ENCODE measurements at places on chromosomes 5 and 9. TPM values are rescaled to one million over a fixed set of nuclear protein-coding genes. Genes with fewer than 3 reads are reported as not detected.

The FAXDC2 gene
- 14.8 TPM for total RNA-seq

The FOXD4L5 gene
- total RNA-seq, result 0.29 TPM

The CERCAM gene
- total RNA-seq, result 19.6 TPM

The PTGES2 gene
- 60.4 TPM for total RNA-seq

The NR2F1 gene
- total RNA-seq, result 35.4 TPM

The ZNF454 gene
- total RNA-seq, result 0.36 TPM

The MSX2 gene
- total RNA-seq, result 11.7 TPM

The SLCO4C1 gene
- total RNA-seq, result 4.0 TPM

The C5 gene
- 47.1 TPM for total RNA-seq

The RNF208 gene
- 24.0 TPM for total RNA-seq

The SLC24A2 gene
- 0.02 TPM for total RNA-seq

The TSSK1B gene
- 0.29 TPM for total RNA-seq

- peaks cover 3% of the 10 kb centered on the region for H3K4me1 ChIP-seq
- peaks cover 31% of the 10 kb centered on the region for H3K27me3 ChIP-seq
- peak overlapping the region; percentile 52 for H3K4me3 ChIP-seq
- H3K36me3 ChIP-seq, result no peaks in the 10 kb centered on the region
- no peak overlapping the region for H3K27ac ChIP-seq
- no peak for DNase-seq
Observed at GRCh38 chr9:131275332-131276093, 797 bp downstream of the FAM78A start.

GRCh38 chr5:138972836-138973235 lies 97.7 kb upstream of the LRRTM2 start:
- H3K27ac ChIP-seq, result no peak overlapping the region
- H3K27me3 ChIP-seq, result peaks cover 2% of the 10 kb centered on the region
- DNase-seq, result no peak
- H3K36me3 ChIP-seq, result peaks cover 2% of the 10 kb centered on the region
- H3K4me1 ChIP-seq, result peaks cover 8% of the 10 kb centered on the region
- no peak overlapping the region for H3K4me3 ChIP-seq

DNA sequence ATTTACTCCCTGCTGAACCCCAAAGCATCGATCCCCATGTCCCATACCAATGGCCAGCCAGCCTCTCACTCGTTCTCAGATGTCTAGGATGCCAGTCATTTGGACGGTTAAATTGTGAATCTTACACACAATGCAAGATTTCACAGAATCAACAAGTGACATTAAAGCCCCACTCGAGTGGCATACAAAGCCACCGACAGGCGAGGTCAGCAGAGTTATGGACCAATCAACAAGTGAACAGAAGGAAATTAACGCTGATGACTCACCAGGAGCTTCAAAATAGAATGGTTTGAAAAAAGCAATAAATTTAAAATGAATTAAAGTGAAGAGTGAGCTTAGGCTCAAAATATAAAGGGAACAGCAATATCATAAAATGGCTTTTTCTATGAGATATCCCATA lies 8.2 kb upstream of the RUFY1 start:
- DNase-seq, result no peak
- no peaks in the 10 kb centered on the region for H3K4me1 ChIP-seq
- H3K27ac ChIP-seq, result no peak overlapping the region
- peaks cover 3% of the 10 kb centered on the region for H3K27me3 ChIP-seq

- no peaks in the 10 kb centered on the region for H3K27me3 ChIP-seq
- H3K27ac ChIP-seq, result no peak overlapping the region
- no peaks in the 10 kb centered on the region for H3K36me3 ChIP-seq
- no peak overlapping the region for H3K4me3 ChIP-seq
- DNase-seq, result no peak
Observed at GRCh38 chr5:179478624-179479023, 71.7 kb upstream of the RUFY1 start.

DNA sequence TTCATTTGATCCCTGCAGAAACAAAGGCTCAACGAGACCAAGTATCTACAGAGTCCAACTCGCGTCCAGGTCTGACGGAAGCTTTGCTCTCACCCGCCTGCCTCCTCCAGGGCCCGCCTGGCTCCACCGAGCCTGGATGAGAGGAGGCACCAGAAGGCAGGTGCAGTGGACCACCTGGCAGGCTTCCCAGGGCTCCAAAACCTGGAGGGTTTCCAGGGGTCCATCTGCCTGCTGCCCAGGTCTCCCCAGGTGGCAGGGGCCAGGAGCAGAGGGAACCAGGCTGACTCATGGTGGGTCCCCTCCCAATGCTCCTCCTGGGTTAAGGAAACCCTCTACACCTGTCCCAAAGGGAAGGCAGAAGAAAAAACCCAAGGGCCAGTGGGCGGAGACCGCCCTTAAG lies 59.5 kb downstream of the VAV2 start:
- H3K4me3 ChIP-seq, result no peak overlapping the region
- H3K4me1 ChIP-seq, result peaks cover 33% of the 10 kb centered on the region

GRCh38 chr5:176803943-176804498 lies 6.3 kb upstream of the UNC5A start:
- H3K4me3 ChIP-seq, result no peak overlapping the region
- H3K36me3 ChIP-seq, result no peaks in the 10 kb centered on the region
- DNase-seq, result peak; percentile 69
- no peak overlapping the region for H3K27ac ChIP-seq

GRCh38 chr9:88024896-88025295 lies 50.6 kb upstream of the CDK20 start:
- no peak overlapping the region for H3K4me3 ChIP-seq
- no peak for DNase-seq
- H3K27me3 ChIP-seq, result no peaks in the 10 kb centered on the region
- no peaks in the 10 kb centered on the region for H3K36me3 ChIP-seq

GRCh38 chr5:168092209-168093185 lies 198.9 kb upstream of the WWC1 start:
- H3K27ac ChIP-seq, result peak overlapping the region; percentile 43
- H3K4me3 ChIP-seq, result no peak overlapping the region
- peaks cover 8% of the 10 kb centered on the region for H3K4me1 ChIP-seq

GRCh38 chr5:139415221-139415861 lies 11.5 kb upstream of the SPATA24 start:
- H3K27me3 ChIP-seq, result no peaks in the 10 kb centered on the region
- DNase-seq, result no peak
- H3K4me1 ChIP-seq, result no peaks in the 10 kb centered on the region

GRCh38 chr9:3277200-3277599 lies 248.6 kb downstream of the RFX3 start:
- peaks cover 9% of the 10 kb centered on the region for H3K36me3 ChIP-seq
- no peak overlapping the region for H3K27ac ChIP-seq
- no peak overlapping the region for H3K4me3 ChIP-seq

DNA sequence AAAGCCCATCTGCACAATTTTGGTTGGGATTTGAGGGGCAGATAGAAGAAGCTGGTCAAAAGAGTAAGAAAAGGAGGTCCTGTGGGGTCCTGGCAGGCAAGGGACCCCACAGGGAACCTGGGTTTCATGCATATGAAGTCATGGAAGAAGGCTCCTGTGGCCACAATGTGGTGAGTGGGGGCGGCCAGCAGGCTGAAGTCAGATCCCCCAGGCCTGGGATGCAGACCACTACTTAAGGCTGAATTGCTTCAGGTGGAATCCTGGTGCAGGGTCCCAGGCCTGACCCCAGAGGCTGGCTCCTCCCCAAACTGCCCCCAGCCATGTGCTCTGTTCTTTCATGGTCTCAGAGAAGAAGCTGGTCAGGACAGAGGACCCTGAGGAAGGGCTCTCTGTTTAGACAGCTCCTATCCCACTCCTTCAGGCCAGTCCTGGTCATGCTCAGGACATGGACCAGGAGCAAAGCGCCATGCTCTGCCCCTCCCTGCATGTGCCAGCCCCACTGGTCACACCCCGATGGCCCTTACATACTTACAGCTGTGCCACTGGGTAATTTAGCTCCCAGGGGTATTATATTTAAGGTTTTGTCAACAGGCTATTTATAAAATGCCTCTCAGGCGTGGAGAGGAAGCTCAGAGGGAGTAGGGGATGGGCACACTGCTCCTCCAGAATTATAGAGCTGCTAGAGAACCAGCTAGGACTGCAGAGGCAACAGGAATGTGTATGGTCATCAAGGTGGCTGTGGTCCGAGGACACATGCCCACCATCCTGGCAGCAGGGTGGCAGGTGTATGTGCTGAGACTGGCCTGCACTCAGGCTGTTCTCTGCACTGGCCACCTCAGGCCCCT lies 33.4 kb downstream of the C5orf15 start:
- peaks cover 4% of the 10 kb centered on the region for H3K27me3 ChIP-seq
- peaks cover 19% of the 10 kb centered on the region for H3K4me1 ChIP-seq
- no peak overlapping the region for H3K27ac ChIP-seq
- DNase-seq, result no peak
- H3K36me3 ChIP-seq, result no peaks in the 10 kb centered on the region

- peaks cover 9% of the 10 kb centered on the region for H3K4me1 ChIP-seq
- DNase-seq, result peak; percentile 32
- peak overlapping the region; percentile 56 for H3K27ac ChIP-seq
- peak overlapping the region; percentile 21 for H3K4me3 ChIP-seq
- peaks cover 96% of the 10 kb centered on the region for H3K27me3 ChIP-seq
Observed at GRCh38 chr5:159098603-159099436, 896 bp downstream of the EBF1 start.

DNA sequence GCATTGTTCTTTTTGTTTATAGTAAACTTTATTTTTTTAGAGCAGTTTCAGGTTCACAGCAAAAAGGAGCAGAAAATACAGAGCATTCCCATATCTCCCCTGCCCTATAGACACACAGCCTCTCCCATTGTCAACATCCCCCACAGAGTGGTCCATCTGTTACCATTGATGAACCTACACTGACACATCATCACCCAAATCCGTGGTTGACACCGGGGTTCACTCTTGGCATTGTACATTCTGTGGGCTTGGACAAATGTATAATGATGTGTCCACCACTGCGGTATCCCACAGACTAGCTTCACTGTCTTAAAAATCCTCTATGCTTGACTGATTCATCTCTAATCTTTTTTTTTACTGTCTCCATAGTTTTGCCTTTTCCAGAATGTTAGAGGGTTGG lies 120.7 kb upstream of the SPATA31C2 start:
- no peaks in the 10 kb centered on the region for H3K36me3 ChIP-seq
- peak overlapping the region; percentile 83 for H3K27ac ChIP-seq
- H3K4me3 ChIP-seq, result no peak overlapping the region
- no peak for DNase-seq
- H3K27me3 ChIP-seq, result no peaks in the 10 kb centered on the region

- H3K4me1 ChIP-seq, result no peaks in the 10 kb centered on the region
- no peak overlapping the region for H3K27ac ChIP-seq
- DNase-seq, result no peak
- no peaks in the 10 kb centered on the region for H3K36me3 ChIP-seq
Observed at GRCh38 chr5:41445937-41446563, 64.4 kb downstream of the PLCXD3 start.

DNA sequence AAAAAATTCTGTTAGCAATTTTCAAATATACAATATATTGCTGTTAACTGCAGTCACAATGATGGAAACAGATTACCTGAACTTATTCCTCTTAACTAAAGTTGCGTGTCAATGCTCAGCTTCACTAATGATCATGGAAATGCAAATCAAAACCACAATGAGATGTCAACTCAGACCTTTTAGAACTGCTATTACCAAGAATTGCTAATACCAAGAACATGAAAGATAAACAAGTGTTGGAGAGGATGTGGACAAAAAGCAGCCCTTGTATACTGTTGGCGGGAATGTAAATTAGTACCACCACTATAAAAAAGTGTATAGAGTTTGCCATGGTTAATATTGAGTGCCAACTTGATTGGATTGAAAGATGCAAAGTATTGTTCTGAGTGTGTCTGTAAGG lies 1409.7 kb upstream of the CDH18 start:
- no peak for DNase-seq
- peaks cover 1% of the 10 kb centered on the region for H3K36me3 ChIP-seq

DNA sequence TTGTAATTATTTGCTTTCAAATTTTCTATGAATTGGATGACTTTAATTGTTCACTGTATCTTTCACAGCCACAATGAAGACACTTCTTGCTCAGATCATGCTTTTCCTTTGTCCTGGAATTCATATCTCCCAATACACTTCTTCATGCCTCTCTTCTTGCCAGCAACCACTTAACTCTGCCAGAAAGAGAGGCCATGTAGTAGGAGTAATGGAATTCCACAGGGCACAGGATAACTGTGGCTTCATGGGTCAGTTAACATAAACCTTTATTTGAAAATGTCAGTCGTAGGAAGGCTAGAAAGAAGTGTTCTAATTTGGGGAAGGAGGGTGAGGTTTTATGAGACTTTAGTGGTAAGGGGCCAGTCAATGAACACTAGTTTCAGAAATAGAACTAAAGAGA lies 190.3 kb downstream of the TMEM167A start:
- H3K4me3 ChIP-seq, result no peak overlapping the region
- peaks cover 3% of the 10 kb centered on the region for H3K36me3 ChIP-seq
- no peaks in the 10 kb centered on the region for H3K27me3 ChIP-seq
- no peak overlapping the region for H3K27ac ChIP-seq
